Left lung (tissue), 14 donors: ENCODE measurements at places on chromosomes 2 and 18. TPM values are rescaled to one million over a fixed set of nuclear protein-coding genes. Genes with fewer than 3 reads are reported as not detected.

DNA sequence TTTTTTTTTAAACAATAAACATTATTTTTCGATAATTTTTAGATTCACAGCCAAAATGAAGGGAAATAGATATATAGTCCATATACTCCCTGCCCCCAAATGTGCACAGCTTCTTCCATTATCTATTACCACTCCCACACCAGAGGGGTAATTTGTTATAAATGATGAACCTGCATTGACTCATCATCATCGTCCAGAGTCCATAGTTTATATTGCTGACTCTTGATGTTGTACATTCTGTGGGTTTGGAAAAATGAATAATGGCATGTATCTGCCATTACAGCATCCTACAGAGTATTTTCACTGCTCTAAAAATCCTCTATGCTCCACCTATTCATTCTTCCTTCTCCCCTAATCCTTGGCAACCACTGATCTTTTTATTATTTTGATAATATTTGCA, 121.5 kb downstream of the LTBP1 start:
- DNase-seq, result no peak

DNA sequence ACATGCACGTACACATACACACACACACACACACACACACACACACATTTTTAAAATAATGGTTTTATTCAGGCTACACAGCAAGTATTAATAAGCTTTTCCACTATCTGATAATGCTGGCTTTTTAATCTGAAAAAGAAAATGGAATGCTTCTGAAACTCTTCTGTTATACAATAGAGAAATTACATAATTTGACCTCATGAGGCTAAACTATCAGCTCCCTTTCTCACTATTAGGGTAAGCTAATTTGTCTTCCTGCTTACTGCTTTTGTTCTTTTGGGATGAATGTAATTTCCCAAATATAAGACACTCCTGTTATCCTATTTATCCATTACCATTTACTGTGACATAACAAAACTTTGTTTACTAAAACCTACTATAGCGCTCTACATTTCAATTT, 41.8 kb downstream of the MAP4K3 start:
- no peak for DNase-seq

DNA sequence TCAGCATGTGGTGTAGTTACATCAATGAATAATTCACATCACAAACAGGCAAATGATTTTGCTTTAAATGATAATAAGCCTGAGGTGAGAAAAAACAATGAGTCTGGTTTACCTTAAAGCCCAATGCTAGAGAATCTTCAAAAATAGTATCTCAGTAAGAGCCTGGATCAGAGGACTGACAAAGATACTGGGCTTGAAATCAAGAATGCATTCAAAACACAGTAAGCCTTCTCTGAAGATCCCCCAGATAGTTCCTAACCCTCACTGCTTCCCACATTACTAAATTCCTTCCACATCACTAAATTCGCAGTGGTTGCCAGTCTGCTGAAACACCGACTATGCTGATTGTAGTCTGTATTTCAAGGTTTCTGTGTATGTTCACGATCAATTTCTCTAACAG, 514.9 kb downstream of the SUCLG1 start:
- DNase-seq, result no peak

TNFAIP6 gene
- 7.3 TPM for total RNA-seq

GDF7 gene
- 0.37 TPM for total RNA-seq

GRCh38 chr18:63162271-63163014, 157.1 kb downstream of the BCL2 start:
- DNase-seq, result no peak

DNA sequence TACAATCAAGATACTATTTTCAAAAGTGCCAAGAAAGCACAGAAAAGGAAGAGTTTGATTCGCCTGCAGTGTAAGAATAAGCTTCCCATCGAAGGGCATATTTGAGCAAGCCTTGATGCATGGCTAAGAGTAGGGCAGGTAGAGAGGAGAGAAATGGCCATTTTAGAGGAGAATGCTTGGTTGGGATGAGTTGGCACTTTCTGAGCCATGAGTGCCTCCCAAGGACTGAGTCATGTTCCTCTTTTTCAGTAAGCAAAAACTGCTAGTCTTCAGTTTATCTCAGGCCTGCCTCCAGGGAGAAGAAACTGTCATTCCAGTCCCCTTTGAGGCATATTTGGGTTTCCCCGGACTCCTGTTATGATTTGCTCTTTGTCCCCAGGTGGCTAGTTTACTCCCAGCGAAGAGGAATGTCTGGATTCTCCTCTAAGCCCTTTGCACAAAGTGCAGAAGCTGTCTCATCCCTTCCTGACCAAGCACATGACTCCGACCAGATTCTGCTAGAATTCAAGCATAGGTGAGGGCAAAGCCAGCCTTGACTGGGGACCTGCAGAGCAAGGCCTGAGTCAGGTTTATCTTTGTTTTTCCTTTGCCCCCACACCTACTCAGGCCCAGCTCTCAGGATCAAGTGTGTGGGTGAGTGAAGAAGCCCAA, 115.2 kb downstream of the TTC32 start:
- no peak for DNase-seq

DNA sequence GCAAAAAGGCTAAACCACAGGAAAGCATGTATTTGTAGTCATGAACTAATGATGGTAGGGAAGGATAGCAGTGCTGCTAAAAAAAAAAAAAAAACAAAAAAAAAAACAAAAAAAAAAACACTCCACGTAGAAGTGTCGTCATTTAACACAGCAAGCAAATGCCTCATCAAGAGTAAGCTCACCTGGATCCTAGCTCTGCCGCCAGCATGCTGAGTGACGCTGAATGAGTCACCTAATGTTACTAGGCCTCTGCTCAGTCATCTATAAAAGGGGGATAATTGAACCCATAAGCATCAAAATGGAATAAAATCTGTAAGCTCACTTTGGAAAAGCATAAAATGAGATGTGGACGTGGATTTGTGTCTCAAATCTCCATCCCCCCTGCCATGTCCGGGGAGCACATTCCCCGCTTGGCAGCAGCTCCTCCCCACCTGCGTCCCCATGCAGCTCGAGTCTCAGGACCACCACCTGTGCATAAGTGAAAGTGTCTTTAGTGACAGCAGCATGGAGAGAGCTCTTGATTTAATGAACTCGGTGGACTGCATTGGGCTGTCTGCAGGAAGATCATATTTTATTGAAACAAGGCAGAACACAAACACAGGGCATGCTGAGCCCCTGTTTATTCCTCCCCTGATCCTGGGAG, 427.5 kb downstream of the LRATD1 start:
- no peak for DNase-seq

GRCh38 chr2:280650-281110, 7.2 kb downstream of the ALKAL2 start:
- no peak for DNase-seq

DNA sequence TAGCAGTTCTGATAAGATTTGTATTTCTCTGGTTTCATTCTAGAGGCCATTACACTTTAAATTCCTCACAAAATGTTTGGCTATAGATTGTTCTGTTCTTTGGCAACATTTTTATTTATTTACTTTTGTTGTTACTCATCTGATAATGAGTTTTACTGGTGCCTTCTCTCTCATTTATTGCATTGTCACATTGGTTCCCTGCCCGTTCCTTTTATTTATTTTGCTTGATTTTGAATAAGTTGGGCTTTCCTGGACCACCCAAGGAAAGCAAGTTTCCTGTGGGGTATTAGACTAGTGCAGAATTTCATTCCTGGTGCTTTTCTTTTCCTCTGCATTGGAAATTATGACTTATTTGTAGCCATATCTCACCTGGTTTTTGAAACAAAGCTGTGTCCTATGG, 232.0 kb downstream of the SOCS6 start:
- DNase-seq, result no peak

CFC1 gene
- total RNA-seq, result not detected

DNA sequence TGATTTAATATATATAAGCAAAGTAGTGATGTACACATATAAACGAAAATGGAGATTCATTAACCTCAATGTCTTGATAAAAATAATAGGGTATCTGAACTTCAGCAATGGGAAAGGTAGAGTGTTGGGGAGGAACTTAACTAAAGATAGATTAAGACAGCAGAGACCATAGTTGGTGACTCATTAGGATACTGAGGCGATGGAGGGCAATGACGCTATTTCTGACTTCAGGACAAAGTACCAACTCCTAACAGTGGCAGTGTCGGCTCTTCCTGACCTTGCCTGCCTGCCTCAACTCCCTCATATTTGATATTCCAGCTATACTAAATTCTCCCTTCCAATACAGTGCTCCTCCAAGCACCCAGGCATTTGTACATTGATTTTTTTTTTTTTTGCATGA, 98.6 kb downstream of the CDH2 start:
- DNase-seq, result no peak

DNA sequence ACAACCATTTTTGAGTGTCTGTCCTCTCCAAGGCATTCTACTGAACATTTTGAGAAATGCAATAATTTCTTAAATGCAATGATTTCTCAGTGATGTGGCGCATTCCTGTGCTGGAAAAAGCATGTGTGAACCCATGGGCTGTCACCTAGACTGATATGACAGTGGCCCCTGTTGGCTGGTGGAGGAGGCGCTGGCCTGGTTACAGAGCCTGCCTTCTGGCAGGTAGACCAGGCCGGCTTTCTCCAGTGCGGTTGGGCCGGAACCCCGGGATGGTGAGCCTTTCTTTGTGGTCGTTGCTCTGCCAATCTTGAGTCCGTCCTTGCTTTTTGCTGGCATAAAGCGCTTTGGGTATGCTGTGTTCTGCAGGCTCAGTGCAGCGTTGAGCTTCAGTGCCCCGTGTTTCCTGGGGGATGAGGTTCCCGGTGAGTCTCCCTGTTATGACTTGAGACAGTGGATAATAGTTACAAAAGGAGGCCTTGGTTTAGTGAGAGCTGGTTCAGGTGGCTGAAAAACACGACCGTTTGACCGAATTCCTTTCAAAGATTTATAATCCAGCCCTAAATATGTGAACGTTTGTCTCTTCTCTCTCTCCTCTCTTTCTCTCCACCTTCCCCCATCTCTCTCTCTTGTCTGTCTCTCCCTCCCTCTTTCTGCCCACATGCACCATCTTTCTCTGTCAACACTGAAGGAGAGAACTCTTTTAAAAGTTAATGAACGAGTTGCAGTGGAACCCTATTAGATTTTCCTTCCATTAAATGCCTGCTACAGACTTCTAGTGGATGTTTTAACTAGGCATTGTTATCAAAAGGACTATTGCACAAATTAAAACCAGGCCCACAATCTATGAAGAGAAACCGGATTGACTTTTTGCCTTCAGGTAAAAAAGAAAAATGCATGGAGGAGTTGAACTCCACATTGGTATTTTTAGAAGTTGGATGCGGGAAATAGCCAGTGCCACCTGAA, 34.0 kb downstream of the TSHZ1 start:
- no peak for DNase-seq

EFR3B gene
- total RNA-seq, result 9.2 TPM

DNA sequence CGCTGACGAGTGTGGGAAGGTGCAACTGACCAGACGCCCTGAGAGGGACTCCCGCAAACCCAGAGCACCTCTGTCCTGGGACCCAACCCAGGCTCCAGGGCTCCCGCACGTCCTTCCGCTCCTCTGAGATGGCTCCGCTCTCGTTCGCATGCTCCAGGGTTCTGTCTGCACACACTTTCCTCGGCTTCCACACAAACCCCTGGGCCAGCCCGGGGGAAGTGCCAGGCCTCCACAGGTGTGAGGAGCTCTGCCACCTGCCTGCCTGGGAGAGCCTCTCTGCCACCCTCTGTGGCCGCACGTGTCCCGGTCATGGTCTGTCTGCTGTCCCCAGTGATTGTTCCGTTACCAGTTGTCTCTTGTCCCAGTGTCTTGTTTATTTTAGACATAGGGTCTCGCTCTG, 222.9 kb downstream of the HDAC4 start:
- peak; percentile 19 for DNase-seq

DNA sequence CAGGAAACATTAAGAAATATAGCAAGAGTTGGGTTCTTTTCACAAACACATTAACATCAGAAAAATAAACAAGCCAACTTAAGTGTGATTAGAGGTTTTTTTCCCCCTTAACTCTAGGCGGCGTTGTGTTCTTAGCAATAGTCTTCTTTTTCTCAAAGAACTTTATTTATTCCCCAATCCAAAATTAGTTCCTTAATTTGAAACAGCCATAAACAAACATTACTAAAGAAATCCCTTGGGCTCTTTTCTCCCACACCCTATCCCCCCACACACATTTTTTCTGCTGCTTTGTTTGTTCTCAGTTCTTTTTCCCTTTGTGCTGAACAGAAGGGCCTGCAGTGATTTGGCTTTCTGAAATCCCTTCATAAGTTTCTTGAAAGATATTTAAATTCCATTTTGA, 13.2 kb upstream of the MYO1B start:
- no peak for DNase-seq

DNA sequence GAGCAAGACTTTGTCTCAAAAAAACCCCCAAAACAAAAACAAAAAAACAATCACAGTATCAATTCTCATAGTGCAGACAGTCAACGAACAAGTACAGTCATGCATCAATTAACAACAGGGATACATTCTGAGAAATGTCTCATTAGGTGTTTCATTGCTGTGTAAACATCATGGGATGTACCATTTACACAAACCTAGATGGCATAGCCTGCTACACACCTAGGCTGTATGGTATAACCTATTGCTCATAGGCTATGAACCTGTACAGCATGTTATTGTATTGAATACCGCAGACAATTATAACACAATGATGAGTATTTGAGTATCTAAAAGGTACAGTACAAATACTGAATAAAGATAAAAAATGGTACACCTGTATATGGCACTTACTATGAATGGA, 67.8 kb upstream of the LMAN1 start:
- no peak for DNase-seq

NUP35 gene
- 13.3 TPM for total RNA-seq

DNA sequence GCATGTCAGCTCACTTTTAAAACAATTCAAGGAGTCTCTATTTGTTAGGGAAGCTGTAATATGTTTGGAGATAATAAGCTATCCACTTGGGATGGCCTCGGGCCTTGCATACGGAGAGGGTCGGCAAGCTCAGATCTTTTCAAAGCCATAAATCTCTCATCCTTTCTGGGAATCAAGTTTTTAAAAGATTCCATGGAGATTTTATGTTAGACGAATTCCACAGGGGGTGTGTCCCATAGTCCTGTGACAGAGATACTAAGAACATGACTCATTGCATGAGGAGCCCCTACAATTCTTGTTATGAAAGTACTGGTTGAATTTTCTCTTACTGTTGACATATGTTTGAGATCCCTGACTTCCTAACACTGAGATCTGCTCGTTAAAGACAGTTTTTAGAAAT, 108.7 kb downstream of the FEZ2 start:
- no peak for DNase-seq
